ENCODE measurements at places on chromosomes 7 and 10.

DNA sequence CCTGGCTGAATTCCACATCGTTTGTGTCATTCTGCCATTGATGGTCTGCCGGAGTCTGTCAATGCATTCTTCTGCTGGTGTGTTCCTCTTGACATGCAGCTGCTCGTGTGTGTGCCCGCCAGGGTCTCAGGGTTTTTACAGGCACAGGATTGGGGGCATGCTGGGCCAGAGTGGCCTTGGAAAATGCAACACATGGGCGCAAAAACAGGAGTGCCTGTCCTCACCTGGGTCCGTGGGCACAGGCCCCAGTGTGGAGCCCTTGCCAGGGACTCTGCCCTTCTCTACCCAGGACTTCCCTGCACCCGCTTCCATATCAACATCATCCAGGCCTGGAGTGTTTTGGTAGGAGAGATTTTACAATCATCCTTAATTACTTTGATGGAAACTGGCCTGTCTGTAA, 340.7 kb downstream of the KIF20B start:
- DNase-seq, result no peak

DNA sequence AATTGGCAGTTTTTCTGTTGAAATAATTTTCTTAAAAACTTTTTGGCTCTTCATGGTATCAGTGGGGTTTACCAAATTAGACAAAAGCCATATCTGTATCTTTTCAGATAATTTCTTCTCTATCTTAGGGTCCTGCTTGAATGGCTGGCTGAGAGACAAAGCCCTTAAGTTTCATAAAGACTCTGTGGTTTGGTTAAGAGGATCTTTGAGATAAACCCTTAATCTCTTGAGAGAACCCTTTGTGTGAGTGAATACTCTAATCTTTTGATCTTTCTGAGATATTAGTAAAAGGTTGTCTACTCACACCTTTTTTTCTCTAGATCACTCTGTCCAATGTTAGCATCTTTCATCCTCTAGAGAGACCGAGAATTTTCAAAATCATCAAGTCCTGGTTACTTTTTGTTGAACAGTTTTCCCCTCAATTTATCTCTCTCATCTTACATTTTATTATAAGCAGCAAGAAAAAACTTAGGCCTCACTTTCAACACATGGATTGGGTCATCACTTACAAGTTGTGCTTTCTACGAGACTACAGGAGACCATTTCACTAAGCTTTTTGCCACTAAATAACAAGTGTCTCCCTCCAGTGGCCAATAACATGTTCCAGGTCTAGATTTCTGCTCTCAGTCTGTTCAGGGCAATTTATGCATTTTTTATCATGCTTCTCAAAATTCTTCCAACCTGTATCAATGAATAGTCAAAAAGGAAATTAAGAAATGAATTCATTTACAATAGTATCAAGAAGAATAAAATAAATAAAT, 28.4 kb downstream of the DNAJC9 start:
- no peak for DNase-seq

DNA sequence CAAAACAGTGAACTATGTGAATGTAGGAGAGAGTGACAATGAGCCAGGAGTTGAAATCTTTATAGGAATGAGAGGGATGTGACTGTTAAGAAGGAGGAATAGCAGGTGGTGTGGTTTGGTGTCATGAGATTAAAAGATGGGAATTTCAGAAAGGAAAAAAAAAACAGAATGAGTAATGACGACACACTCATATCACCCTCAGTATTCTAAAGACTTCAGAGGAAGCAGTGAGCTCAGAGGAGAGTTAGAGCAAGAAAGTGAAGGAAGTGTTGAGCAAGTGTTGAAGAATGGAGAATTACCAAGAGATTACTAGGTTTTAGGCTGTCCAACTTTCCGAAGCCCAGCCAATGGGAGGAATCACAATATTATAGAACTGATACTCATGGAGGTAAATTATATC, 220.5 kb upstream of the HGF start:
- no peak for DNase-seq

- DNase-seq, result no peak
Observed at GRCh38 chr10:69096045-69096444, 8.1 kb downstream of the SRGN start.

- DNase-seq, result no peak
Observed at GRCh38 chr10:11725912-11726311, 16.3 kb upstream of the ECHDC3 start.

- DNase-seq, result no peak
Observed at GRCh38 chr10:4191354-4191753, 406.3 kb upstream of the KLF6 start.

DNA sequence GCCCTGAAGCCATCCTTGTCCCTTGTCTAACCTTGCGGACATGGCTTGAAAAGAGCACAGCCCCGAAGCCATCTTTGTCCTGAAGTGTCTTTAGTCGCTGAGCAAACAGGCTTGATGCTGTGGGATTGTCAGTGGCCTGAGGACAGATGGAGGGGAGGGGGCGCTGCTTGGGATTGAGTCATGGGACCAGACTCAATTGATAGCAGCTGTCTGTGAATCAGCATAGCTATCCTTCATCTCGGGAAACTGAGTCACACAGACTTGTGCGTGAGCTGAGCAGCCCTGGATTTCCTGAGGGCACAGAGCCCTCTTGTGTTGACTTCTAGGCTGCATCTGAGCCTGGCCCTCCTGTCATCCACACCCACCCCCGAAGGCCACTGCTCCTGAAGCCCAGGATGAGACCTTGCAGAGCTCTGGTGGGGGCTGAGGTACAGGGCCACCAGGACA, 14.4 kb downstream of the MYO1G start:
- DNase-seq, result no peak

- DNase-seq, result no peak
Observed at GRCh38 chr10:21919906-21920305, 83.6 kb downstream of the DNAJC1 start.

DNA sequence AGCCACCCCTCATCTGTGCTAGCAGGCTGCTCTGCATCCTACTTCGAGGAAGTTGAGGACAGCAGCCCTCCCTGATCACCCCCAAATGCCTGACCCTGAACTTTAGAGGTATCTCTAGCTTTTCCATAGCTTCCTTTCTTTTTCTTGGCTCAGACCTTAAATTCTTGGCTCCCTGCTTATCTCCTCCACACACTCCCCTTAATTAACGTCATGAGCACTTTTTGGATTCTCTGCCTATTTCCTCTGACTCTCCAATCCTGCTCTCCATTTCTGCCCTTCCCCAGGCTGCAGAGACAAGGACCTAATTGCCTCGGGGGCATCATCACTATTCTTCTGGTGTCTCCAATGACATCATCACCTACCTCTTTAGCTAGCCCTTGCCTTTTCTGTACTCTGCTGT, 40.8 kb upstream of the SEC61G start:
- DNase-seq, result no peak

GRCh38 chr10:110392868-110393740, 88.4 kb upstream of the SMNDC1 start:
- no peak for DNase-seq

DNA sequence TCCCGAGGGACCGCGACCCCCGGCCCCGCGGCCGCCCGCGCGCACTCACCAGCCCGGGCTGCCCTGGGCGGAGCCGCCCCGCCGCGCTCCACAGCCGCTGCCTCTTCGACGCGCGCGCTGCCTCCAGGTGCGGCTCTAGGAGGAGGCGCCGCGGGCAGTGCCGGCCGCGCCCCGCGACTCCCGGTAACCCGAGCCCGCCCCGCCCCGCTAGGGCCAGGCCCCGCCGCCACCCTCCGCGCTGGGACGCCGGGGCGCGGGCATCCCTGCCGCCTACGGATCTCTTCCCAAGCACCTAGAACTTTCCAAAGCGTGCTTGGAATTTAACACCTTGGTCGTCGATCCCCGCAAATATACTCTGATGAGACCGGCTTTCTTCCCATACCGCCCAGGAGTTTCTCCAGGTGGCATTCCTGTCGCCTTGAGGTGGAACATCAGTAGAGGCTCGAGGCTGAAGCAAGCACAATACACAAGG, at the start of gene SLC26A5:
SLC26A5 (minus strand) TSS at position 159 of the 472 bp plus-strand sequence. CDS start 24,693 bp downstream, outside the sequence.
- DNase-seq, result no peak

GRCh38 chr10:106771154-106771553, 393.4 kb downstream of the SORCS1 start:
- no peak for DNase-seq

- no peak for DNase-seq
Observed at GRCh38 chr10:57624066-57624465, 643.6 kb downstream of the IPMK start.

DNA sequence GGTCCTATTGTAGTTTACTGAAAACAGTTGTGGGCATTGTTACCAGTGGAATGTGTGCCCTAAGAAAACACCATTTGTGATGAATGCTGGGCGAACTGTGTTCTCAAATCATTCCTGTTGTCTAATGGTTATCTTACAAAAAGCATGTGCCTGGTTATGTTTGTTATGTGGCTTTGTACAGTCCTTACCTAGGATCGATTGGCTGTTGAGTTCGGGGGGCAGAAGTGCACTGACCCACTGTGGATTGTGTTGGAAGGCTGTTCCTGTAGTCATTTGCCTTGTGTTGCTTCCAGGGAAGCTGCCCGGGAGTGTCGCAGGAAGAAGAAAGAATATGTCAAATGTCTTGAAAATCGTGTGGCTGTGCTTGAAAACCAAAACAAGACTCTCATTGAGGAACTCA, 84.3 kb downstream of the CREM start:
- no peak for DNase-seq

DNA sequence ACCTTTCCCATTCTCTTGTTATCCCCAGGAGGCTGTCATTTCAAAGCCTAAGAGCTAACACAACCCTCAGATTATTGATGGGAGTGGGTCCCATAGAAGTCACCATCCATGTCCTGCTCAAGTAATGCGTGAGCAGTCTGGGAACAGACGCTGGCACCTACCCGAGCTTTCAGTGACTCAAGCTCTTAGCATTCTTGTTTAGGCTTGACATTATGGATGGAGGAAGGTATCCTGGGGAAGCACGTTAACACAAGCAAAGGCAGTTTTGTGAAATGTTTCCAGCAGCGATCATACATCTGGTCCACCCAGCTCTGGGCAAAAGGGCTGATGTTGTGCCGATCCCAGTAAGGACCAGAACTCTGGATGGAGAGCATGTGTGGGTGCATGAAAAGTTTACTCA, 30.0 kb upstream of the AUTS2 start:
- no peak for DNase-seq

GRCh38 chr7:1564603-1565022, 5.2 kb downstream of the PSMG3 start:
- DNase-seq, result no peak

- peak; percentile 44 for DNase-seq
Observed at GRCh38 chr10:98446151-98446660, 529 bp downstream of the HPS1 start.

DNA sequence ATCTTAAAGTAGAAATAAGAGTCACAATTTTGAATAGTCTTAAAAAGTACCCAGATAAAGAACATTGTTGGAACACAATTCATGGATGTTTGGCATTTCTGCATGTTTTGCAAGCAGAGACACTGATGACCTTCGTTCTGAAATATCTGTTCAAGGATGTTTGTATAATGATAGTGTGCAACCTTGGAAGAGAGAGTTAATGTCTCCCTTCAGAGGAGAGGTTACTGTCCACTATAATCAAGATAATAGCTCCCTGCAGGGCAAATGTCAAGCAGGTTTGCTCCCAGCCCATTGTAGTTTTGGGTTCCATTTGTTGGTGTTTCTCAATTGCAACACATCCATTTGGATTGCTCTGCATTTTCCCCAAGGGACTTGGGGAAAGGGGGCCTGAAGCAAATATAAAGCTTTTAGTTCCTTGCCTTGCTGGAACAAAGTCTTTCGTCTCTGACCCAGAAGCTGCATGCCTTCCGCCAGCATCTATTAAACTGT, 45.2 kb downstream of the COL1A2 start:
- no peak for DNase-seq

- no peak for DNase-seq
Observed at GRCh38 chr7:129703751-129704150, 92.2 kb downstream of the NRF1 start.

GRCh38 chr7:46391231-46392201, 470.4 kb upstream of the IGFBP3 start:
- DNase-seq, result no peak

GRCh38 chr10:20634839-20635238, 262.3 kb downstream of the NEBL start:
- DNase-seq, result no peak

- no peak for DNase-seq
Observed at GRCh38 chr10:101566333-101567164, 21.5 kb downstream of the POLL start.

- DNase-seq, result no peak
Observed at GRCh38 chr10:91589015-91589657, 43.7 kb downstream of the PPP1R3C start.

GRCh38 chr7:68180761-68181160, 1184.1 kb downstream of the TYW1 start:
- no peak for DNase-seq

- no peak for DNase-seq
Observed at GRCh38 chr7:124106575-124106974, 73.7 kb upstream of the TMEM229A start.

GRCh38 chr7:158355456-158356065, 232.1 kb downstream of the PTPRN2 start:
- no peak for DNase-seq

DNA sequence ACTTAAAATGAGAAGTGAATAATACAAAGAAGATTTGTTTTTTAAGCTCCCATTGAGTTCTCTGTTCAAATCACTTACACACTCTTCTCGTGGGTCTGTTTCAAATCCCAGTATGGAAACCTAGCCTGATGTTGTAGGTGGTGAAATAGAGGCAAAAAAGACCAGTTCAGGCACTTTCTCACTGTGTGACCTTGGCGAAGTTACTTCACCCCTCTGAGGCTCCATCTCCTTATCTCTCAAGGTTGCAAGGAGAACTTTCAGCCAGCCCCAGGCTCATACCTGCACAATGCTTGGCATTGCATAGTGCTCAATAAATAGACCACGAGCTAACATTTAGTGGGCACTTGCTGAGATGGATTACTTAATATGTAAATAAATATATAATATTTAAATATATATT, 90.1 kb downstream of the PRLHR start:
- DNase-seq, result no peak

GRCh38 chr7:47953822-47954221, 5.6 kb upstream of the PKD1L1 start:
- DNase-seq, result no peak

DNA sequence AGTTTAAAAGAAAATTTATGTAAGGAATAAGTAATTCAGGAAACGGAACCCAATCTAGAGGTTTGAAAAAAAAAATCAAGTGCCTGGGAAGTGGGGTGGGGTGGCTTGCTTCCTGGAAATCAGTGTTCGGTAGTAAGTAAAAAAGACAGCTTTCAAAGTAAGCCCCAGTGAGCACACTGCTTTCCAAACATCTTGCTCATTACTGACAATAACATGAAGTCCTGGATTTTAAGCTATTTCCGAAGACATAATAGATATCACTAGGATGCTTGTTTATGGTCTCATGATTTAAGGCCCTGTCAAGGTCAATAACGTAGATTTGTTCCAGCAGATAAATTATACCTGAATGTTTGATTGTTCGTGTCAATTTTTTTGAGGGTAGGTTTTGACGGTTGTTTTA, 1.3 kb downstream of the STAMBPL1 start:
- DNase-seq, result no peak
